ENCODE measurements at places on chromosomes 2 and 18.

GRCh38 chr2:236772220-236772837 lies 202.7 kb downstream of the ACKR3 start:
- DNase-seq = no peak

DNA sequence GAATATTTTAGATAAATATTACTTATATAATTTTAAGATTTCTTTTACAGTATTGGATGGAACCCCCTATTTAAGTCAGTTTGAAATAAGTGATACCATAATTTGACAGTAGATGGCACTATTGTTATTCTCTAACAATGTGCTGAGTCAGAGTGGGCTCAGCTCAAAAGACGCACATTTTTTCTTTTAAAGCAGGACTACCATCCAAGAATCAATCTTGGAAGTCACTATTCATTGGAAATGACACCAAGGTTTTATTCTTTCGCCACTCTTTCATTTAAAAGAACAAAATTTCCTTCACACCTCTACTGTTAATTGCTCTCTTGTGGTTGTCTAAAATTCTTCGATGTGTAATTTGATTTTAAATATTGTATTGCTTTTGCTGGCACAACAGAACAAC lies 32.6 kb upstream of the SPAG16 start:
- DNase-seq = no peak

DNA sequence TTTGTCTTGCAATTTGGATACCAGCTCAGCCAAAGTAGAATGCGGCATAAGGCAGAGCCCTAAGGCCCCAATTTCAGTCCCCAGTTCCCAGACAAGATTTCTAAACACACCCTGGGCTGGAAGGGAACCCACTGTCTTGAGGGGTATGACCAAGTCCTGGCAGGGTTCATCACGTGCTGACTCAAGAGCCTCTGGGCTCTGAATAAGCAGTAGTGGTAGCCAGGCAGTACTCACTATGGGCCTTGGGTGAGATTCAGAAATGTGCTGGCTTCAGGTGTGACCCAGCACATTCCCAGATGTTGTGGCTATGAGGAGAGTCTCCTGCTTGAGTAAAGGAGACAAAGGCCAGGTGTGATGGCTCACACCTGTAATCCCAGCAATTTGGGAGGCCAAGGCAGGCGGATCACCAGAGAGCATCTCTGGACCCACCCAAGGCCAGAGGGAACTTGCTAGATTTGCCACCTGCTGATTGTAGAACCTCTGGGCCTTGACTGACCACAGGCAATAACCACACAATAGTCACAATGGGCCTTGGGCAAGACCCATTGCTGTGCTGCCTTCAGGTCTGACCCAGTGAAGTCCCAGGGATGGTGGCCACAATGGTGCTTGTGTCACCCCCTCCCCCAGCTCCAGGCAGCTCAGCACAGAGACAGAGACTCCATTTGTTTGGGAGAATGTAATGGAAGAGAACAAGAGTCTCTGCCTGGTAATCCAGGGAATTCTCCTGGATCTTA lies 74.9 kb downstream of the ATL2 start:
- DNase-seq = no peak

GRCh38 chr2:24658531-24659202 lies 134.5 kb downstream of the PTRHD1 start:
- DNase-seq = no peak

DNA sequence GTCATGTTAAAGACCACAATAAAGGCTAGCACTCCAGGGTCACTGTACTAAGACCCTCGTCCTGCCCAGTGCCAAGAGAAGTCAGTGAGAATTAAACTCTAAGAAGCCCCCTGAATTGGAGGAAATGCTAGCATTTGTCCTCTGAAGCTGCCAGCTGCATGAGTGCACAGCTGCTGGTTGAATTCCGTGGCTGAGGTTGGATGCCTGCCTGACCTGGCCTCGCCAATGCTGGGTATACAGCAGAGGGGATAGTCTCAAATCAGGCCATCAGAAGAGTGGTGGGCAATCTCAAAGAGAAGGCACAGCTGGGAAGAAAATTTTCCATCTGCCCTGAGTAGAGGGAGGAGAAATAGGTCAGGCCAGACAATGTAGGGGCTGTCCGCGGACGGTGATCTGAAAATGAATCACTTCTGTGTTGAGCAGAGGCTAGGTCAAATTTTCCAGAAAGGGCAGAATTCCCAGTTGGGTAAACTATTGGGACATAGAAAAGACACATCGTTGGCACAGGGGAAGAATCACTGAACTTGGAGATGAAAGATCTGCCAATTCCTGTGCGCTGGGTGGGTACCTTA lies 110.5 kb upstream of the AGAP1 start:
- no peak for DNase-seq

GRCh38 chr2:515441-516127 lies 161.6 kb downstream of the TMEM18 start:
- no peak for DNase-seq

- DNase-seq = no peak
Measured at GRCh38 chr2:239259173-239259572, 141.6 kb downstream of the HDAC4 start.

DNA sequence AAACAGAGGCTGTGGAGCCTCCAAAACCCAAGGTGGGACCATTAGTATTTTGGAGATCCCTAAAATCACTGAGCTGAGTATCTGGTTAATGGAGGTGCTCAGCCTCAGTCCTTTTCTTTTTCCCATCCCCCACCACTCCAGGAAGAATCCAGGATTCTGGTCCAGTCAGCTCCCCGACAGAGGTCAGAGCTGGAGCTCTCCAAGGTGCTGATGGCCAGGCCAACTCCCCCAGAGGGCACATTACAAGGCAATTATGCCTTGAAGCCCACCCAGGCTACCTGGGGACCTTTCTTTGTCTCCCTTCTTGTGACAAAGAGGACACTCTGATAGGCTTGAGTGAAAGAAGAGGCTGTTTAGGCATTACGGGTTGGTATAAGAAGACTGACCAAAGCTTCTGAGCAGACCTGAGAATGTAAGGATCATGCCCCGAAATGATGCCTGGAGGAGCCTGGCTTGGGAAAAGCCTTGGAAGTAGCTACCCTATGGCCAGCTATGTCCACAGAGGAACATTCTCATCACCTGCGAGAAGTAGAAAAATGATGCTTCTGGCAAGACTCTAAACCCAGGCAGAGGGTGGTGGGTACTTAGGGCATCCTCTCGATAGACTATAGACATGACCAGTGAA lies 102.5 kb upstream of the LDAH start:
- DNase-seq = no peak

DNA sequence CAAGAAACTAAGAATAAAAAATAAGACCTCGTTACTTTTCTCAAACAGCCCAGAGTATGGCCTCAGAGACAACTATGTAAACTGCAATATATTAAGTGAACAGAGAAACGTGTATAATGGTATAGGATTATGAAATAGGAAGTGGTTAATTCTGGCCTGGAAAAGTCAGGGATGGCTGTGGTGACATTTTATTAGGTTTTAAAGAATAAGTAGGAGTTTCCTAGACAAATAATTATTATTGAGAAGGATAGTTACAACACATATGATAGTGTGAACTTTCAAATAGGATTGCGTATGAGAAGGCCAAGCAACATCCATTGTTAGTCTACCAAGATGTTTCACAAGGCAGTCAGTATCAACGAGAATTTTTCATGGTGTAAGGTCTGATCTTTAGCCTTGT lies 244.1 kb downstream of the LPIN1 start:
- DNase-seq = no peak

DNA sequence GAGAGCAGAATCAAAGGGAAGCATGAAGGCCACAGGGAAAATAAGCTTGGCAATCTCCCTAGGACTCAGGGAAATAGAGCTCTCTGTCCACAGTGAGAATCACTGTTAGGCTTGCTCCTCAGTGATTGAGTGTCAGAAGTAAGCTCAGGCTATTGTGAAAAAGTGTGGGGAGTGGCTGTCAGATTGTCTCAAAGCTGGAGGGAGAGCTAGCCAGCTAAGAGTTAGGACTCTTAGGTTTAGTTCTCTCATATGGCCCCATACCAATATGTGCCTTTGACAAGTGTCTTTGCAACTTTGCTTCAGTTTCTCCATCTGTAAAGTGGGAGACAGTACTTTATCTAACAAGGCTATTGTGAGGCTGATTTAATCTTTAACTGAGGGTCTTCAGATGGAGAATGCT lies 17.2 kb downstream of the EIF4E2 start:
- no peak for DNase-seq

DNA sequence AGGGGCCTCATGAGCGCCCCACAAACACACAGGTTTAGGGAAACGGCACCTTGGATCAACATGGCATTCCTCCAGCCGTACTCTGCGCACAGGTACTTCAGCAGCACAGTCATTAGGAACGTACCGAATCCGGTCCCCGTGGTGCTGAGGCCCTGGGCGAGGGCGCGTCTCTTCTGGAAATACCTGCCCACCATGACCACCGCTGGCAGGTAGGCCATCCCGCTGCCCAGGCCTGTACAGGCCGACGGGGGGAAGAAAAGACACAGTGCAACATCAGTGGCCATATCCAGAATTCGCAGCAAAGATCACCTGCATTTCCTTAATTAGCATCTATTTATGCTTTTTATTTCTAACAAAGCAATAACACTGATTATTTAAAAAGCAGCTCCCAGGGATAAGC lies 22.2 kb downstream of the SLC16A14 start:
- DNase-seq = no peak

- DNase-seq = no peak
Measured at GRCh38 chr2:109468893-109469292, 144.9 kb downstream of the SEPTIN10 start.

- DNase-seq = no peak
Measured at GRCh38 chr2:160747501-160748170, 254.0 kb upstream of the RBMS1 start.

DNA sequence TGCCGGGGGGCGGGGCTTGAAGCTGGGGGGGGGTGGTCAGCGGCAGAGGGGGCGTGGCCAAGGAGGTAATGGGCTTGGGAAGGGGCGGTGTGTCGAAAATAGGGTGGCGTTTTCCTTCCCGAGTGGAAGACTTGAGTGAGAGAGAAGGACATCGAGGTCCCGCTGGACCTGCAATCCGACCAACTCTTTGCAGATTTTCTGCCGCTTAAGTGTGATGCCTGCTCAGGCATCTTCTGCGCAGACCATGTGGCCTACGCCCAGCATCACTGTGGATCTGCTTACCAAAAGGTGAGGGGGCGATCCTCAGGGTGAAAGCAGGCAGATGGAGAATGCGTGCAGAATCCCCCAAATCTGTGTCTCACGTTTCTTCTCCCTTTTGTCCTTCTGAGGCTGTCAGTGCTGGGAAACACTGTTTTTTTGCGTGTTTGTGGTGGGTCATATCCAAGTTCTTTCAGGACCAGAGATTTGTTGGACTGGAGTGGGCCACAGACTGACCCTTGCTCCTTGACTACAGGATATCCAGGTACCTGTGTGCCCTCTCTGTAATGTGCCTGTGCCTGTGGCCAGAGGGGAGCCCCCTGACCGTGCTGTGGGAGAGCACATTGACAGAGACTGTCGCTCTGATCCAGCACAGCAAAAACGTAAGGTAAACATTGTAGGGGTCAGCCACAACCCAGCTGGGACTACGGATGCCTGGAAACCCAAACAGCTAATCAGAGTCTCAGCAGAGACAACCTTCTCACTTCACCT lies 727 bp downstream of the ZFAND2B start:
- DNase-seq = no peak

DNA sequence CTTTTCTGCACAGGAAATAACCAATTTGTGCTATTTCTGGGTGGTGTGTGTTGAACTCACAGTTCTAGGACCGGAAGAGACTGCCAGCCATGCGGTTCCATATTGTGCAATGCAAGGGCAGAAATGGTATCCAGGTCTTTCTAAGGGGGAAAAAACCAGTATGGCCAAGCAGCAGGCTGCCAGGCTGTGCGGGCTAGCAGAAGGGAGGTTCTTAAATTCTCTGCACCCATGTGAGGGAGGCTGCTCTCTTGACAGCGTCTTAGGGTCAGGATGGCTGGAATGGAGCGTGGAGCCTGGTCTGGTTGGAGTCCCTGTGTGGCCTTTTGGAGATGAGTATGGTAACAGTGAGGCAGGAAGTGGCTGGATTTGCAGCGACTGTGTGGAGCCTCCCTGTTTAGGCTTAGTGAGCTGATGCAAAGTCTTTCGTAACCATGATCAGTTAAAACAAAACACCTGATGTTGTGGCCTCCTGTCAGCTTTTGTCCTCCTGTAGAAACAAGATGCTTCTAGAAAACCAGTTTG lies 52.6 kb downstream of the NCK2 start:
- DNase-seq = peak; percentile 72

DNA sequence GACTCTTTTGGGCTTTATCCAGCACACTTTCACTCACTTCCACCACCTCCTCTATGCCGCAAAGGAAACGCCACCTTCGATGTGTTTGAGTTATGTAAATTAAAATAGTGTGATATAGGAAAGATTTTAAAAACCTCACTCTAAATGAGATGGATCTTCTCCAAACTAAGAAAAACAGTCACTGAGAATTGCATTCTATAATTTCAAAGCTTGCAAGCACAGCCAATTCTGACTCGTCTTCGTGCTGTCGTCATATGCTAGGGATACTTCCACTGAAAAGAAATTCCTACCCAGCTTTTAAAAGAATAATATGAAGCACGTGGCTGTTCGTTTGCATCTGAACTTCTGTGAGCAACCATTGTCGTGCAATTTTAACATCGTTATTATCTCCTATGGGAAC lies 162.5 kb downstream of the SH3BP4 start:
- DNase-seq = no peak

DNA sequence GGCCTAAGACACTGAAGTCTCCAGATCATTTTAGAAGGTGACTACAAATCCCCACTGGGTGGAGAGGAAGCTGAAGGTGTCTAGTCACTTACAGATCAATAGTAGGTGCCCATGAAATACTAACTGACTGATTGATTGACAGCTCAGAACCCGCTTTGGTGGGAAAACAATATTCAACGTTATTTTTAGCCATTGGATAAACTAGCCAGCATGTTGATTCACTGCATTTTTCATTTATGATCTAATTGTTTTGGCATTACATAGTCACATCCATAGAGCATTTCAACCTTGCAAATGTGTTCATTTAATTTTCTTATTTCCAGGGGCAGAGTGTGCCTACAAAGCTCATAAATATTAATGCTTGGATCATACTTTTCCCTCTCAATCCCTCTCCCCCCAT lies 162.3 kb downstream of the MREG start:
- DNase-seq = no peak

DNA sequence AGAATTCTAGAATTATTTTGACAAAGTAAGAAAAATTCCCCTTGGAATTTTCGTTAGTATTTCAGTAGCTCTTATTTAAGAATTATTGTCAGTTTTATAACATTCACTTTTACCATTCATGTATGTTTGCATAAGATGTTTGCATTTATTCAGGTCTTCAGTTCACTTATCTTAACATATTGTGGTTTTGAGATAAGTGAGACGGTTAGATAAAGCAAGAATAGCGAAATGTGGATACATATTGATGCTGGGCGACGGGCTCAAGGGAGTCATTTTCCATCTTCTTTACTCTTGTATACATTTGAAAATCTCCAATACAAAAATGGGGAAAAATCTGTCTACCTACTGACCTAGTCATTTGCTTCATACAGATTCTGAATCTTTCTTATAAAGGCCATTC lies 156.7 kb upstream of the HDAC4 start:
- DNase-seq = no peak

GRCh38 chr2:109065391-109065734 lies 63.6 kb upstream of the SH3RF3 start:
- no peak for DNase-seq

GRCh38 chr2:3294069-3294468 lies 83.5 kb downstream of the EIPR1 start:
- DNase-seq = no peak

GRCh38 chr2:128435576-128436478 lies 117.2 kb upstream of the HS6ST1 start:
- DNase-seq = no peak
